ENCODE measurements at places on chromosomes 3 and 15.
A peak's percentile ranks its signal among the peaks of the same experiment; 100 is the strongest.

DNA sequence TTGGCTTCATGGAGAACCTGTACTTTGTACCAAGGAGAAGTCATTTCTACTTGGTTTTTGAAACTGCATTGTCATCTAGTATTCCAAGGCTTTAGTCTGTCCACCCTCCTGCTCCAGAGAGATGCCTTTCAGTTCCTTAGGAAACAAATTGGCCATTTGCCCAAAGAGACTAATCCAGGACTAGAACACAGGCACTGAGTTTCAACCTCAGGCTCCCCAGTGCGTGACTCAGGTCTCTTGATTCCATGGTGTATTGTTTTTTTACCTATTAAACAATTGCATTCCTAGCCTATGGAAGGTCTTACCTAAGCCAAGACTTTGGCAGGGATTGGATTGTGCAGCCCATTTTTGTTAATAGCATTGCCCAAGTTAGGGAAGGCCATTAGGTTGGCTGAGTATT is 214.8 kb upstream of the CTDSPL start:
- no peak for DNase-seq

DNA sequence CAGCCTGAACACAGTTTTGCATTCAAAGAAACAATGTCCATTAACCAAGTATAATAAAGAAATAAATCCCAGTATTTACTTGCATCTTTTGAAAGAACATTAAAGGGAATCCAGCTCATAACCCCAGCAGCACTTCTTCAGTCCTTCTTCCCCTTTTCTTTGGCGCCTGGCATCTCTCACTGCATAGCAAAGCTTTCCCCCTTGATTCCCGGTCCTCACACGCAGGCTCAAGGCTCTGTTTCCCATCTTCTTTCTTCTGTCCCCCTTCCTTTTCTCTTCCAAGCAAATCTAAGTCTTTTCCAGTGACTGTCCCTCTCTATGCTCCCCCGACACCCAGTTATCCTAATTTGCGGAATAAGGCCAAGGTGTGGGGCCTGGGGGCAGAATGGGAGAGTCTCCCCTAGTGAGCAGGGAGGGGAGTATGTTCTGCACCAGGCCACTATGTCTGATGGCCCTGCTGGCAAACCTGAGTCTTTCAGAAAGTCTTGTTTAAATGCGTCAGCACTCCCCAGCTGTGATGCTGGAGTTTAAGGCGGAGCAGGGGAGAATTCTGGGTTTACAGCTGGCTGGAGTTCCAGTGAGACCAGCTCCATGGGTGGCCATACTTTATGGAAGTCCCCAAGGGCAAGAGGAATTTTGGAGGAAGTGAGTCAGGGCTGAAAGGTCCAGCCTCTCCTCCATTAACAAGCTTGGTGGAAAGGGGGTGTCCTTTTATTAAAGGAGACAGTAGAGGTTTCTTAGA is 42.1 kb downstream of the GOLGA6A start:
- peak; percentile 65 for DNase-seq

DNA sequence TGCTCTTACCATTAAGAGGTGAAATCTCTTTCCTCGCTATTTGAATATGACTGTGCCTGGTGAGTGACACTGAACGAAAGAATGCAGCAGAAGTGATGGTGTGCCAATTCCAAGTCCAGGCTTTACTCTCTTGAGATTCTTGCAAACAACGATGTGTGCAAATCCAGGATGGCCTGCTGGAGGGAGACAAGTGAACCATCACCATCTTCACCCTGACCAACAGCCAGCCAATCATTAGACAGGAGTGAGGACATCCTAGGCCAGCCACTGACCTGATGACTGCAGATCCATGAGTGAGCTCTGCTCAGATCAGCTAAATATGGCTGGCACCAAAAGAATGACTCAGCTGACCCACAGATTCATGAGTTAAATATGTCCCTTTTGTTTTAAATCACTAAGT is 878.0 kb downstream of the PDCD6IP start:
- DNase-seq = no peak

DNA sequence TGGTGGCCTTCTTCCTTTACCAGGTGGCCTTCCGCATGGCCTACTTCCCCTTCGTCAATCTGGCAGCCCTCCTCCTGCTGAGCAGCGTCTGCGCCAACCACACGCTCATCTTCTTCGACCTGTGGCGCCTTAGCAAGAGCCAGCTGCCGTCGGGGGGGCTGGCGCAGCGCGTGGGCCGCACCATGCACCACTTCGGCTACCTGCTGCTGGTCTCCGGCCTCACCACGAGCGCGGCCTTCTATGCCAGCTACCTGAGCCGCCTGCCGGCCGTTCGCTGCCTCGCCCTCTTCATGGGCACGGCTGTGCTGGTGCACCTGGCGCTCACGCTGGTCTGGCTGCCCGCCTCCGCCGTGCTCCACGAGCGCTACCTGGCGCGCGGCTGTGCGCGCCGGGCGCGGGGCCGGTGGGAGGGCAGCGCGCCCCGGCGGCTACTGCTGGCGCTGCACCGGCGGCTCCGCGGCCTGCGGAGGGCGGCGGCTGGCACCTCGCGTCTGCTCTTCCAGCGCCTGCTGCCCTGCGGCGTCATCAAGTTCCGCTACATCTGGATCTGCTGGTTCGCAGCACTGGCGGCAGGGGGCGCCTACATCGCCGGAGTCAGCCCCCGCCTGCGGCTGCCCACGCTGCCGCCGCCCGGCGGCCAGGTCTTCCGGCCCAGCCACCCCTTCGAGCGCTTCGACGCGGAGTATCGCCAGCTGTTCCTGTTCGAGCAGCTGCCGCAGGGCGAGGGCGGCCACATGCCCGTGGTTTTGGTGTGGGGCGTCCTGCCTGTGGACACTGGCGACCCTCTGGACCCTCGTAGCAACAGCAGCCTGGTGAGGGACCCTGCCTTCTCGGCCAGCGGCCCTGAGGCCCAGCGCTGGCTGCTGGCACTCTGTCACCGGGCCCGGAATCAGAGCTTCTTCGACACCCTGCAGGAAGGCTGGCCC is 9.9 kb downstream of the DISP2 start:
- peak; percentile 85 for DNase-seq

- no peak for DNase-seq
These were observed 48.3 kb downstream of the MB21D2 start for GRCh38 chr3:192869131-192870031.

DNA sequence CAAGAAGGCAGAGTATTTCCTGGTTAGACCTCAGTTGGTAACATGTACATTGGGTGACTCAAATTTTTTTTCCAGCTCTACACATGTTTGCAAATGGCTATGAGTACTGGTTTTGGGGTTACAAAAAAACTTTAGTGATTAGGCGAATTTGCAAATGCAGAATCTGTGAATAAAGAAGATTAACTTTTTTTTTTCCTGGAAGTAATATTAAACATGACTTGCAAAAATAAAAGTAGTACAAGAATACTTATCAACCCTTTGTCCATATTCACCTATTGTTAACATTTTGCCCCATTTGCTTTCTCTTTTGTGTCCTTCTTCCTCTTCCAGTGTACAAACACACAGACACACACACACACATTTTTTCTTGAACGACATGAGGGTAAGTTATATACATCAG is 47.6 kb upstream of the RYK start:
- no peak for DNase-seq

GRCh38 chr15:75542386-75542797 is 36.7 kb downstream of the PTPN9 start:
- DNase-seq = peak; percentile 21

GRCh38 chr3:67846166-67846565 is 191.8 kb upstream of the SUCLG2 start:
- DNase-seq = no peak

GRCh38 chr3:162295323-162295983 is 798.8 kb downstream of the OTOL1 start:
- DNase-seq = peak; percentile 94

DNA sequence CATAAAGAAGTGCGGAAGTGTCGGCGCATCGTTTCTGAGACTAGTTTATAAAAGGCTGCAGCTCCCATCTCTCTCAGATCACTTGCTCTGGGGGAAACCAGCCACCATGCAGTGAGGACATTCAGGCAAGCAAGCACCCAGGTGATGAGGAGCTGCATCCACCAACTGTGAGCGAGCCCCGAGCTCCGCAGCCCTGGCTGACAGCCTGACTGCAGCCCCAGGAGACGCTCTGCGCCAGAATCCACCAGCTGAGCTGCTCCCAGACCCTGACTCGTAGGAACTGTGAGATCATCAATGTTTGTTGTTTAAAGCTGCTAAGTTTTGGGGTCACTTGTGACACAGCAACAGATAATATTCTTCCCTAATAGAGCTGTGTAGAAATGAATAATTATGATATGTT is 5.0 kb upstream of the TM2D3 start:
- DNase-seq = no peak

DNA sequence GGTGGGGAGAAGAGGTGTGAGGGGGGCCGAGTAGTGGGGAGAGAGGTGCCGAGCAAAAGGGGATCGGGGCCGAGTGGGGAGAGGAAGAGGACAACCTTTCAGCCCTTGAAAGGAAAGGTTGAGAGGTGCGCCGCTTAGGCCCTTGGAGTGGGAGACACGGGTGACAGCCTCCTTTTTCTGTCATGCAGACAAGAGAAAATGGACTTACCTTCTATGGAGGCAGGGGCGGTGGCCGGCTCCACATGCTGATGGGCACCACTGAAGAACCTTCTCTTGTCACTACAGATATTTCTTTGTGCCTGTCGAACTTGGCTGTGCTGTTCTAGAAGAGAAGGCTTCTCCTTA is 421 bp downstream of the KLHL18 start:
- peak; percentile 7 for DNase-seq

- peak; percentile 23 for DNase-seq
These were observed 17.4 kb downstream of the ABTB1 start for GRCh38 chr3:127690106-127690505.

DNA sequence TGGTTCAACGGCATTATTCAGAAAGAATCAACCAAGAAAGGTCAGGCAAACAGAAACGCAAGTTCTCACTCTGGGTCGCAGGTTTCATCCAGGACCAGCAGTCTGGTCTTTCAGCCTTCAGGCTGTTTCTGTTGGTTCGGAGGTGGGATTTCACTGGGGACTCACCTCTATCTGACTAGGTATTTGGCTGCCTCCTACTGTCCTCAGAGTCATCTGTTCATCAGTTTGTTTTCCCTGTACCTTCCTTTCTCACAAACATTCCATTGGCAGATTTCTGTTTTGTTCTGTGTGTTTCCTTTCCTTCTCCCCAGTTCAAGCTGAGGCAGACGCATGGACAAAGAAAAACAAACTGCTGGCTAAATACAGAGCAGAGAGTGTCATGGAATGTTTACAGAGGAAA is 1046.6 kb upstream of the CFAP20DC start:
- DNase-seq = no peak

- no peak for DNase-seq
These were observed 111.2 kb upstream of the SAMMSON start for GRCh38 chr3:69888040-69888942.

DNA sequence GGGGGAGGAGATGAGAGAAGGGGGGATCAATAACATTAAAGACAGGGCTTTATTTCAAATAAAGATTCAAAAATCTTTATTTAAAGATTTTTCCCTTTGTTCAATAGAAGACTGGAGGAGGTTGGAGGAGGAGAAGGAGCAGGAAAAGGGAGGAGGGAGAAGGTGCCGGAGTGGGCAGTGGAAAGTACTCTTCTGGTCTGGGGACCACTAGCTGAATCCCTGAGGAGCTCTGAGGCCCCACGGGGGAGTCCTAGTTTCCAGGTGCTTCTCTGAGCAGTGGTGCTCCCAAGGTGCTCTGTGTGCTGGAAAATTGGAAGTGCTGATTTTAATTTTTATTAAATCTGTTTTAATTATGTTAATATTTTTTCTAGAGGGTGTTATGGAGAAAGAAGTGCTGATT is 19.4 kb upstream of the SEMA4B start:
- DNase-seq = no peak

DNA sequence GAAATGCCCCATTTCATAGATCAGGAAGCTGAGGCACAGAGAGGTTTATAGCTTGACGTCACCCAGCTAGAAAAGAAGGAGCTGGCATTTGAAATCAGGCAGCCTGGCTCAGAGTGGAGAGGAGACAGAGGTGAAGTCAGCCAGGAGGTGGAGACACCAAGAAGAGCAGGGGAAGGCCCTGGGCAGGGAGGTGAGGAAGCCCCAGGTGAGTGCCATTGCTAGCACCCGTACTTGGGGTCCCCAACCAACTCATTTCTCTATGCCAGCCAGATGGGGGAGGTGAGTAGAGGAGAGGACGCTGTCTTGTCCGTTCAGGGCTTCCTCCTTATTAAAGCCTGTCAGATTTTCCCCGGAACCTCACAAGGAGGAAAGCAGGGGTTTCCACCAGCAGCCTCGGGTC is 149.6 kb upstream of the TLE3 start:
- DNase-seq = no peak

DNA sequence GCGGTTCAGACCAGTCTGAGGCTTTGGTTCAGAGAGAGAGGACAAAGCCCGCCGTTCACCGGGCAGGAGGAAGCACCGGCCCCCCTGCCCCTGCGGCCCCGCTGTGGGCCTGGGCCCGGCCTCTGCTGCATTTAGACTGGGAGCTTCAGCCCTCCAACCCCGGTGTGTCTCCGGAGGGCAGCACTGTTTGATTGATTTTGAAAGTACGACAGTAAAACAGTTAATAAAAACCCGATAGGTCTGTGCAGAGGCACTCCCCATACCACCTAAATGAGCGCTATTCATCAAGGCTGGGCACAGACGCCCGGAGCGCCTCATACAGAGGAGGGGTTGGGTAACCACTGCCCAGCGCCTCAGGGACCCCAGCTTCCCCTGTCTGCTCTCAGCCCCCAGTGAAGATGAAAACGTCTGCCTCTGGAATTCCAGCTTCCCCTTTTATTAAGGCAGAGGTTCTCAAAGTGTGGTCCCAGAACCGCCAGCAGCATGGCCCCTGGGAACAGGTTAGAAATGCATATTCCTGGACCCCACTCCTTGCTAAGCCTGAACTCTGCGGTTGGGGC is 256.7 kb upstream of the TLE3 start:
- DNase-seq = no peak

GRCh38 chr3:169998668-169999131 is 32.1 kb downstream of the SEC62 start:
- DNase-seq = peak; percentile 97

DNA sequence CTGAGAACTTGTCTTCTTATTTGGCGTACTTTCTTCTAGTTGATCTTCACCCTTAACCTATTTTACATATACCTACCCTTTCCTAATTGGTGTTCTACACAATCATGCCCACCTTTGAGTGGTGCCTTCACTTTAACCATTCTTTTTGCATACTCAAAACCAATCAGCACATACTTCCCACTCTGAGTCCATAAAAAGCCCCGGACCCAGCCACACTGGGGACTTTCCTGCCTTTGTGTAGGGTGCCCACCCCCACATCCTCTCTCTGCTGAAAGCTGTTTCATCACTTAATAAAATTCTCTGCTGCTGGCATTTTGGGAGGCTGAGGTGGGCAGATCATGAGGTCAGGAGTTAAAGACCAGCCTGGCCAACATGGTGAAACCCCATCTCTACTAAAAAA is 15.9 kb upstream of the CHST2 start:
- DNase-seq = no peak

- DNase-seq = peak; percentile 32
These were observed 189.2 kb downstream of the ECT2 start for GRCh38 chr3:172939651-172940293.

GRCh38 chr3:159657176-159657575 is 331.5 kb upstream of the IL12A start:
- no peak for DNase-seq

DNA sequence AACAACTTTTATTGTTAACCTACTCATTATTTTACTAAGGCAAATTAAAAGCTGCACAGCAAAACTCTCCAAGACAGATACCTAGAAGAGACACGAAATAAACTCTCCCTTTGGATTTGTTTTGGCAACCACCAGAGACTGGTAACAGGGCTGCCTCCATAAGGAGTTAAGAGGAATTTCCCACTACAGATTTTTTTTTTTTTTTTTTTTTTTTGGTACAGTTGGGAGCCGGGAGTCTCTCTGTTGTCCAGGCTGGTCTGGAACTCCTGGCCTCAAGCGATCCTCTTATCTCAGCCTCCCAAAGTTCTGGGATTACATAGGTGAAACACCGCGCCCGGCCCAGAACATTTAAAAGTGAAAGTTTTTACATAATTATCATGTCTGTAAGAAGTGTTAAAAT is 73.6 kb upstream of the VGLL4 start:
- DNase-seq = peak; percentile 40

Data from amniotic epithelial cell (primary cell).